Coronary artery (tissue), 2 donors: ENCODE measurements at places on chromosomes 11 and 22.

DNA sequence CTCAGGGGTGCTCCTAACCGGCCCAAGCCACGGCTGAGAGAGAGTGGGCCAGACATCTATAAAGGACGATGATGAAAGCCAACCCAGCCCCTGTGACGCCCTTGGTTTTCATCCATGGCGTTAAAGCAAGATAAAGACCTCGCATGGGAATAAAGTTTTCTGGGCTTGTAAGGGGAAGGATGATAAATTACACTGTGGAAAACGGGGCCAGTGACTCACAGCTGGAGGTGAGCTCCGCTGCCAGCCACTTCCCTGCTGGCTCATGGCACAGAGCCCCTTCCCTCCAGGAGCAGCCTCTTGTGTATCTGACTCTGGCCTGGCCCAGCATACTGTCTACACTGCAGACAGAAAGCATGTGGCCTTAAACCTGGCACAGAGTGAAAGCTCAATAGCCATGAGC, 503.2 kb upstream of the B3GAT1 start:
- no peak for DNase-seq

DNA sequence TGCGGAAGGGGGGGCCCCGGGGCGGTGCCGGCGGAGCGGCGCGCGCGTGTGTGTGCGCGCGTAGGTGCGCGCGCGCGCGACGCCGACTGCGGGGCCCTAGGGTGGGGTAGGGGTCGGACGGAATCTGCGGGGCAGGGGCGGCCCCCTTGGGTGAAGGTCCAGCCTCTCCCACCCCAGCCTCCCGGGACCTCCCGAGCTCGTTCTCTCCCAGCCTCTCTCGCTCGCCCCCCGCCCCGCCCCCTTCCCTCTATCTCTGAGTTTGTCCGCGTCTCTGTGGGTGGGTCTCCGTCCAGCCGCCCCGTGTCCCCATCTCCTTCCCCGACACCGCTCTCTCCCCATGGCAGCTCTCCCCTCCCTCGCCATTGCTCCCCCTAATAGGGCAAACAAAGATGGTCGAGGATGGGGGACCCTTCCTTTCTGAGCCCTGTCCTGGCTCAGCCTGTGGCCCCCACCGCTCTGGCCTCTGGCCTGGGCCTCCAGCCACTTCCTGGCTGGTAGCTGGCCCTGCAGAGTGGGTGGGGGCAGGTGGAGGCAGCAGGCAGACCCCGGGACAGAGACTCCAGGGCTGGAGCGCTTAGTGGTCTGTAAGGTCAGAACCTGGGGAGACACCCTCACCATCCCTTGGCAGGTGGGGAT, 33.0 kb upstream of the PRR5 start:
- DNase-seq, result no peak

DNA sequence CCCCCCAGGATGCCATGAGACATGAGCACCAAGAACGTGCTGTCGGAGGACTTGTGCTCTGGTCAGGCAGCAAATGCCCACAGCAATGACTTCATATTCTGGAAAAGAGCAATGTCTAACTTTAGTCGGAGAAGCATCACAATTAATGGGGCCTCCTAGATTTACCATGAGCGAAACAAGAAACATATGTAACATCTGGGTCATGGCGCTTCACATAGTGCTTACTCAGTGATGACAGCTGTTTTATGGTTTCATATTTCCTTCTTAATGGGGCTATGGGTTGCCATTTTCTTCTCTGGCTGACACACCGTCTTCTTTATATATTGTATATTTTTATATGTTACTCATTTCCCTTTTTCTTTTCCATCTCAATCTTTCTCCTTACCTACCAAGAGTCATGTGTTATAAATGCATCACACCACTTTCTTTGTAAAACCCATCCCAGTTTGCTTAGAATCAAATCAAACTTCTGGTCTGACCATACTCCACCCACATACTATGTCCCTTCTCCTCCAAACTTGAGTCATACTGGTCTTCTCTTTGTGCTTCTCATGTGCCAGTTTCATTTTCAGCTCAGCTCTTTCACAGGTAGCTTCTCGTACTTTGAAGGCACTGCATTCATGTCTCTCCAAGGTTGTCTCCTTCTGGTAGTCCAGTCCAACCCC, 9.4 kb upstream of the CASP12 start:
- DNase-seq, result no peak

GRCh38 chr11:78351979-78352841, 65.4 kb downstream of the GAB2 start:
- DNase-seq, result no peak

DNA sequence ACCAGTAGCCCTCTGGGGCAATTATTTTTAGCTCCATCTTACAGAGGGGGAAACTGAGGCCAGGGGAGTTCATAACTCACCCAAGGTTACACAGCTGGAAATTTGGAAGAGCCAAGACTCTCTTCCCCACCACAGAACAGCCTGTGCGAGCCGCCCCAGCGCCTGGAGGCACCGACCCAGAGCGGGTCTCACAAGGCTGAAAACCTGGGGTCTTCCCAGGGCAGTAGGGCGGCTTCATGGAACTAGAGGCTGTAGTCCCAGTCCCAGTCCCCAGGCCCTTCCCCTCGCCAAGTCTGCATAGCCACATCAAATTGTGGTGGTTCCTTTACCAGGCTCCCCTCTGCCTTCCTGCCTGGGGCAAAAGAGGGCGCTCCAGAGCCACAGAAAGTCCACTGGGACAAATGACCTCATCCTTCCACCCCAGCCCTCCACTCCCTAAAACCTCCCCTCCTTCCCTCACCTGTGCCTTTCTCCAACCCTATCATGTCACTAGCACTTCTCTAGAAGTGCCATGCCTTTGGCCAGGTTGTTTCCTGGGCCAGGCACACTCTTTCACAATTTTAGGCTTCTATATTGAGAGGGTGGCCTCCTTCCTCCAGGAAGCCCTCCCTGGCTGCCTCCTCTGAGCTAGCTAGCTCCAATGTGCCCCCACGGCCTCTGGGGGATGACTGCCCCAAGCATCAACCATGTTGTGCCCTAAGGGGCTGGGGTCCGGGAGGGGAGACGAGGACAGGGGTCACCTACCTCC, 15.2 kb upstream of the CDC42EP1 start:
- DNase-seq, result no peak

DNA sequence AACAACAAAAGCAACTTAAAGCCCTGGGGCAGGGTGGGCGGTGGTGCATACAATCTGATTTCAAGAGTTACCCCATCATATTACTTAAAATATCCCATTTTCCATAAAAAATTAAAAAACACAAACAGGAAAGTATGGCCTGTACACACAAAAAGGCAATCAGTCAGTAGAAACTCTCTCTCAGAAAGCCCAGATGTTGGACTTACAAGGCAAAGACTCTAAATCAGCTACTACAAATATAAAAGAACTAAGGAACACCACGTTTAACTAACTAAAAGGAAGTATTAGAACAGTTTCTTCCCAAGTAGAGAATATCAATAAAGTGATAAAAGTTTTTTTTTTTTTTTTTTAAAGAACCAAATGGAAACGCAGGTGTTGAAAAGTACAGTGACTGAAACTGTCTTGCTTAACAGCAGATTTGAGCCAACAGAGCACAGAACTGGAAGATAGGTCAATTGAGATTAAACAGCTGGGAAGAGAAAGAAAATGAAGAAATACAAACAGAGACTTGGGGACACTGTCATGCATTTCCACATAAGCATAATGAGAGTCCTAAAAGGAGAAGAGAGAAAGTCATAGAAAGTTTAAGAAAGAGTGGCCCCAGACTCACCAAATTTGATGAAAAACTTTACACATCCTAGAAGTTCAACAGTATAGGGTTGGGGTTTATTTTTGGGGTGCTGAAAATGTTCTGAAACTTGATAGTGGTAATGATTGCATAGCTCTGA, 8.6 kb downstream of the SC5D start:
- no peak for DNase-seq

- DNase-seq, result no peak
Measured at GRCh38 chr11:86222081-86222480, 22.5 kb upstream of the EED start.

DNA sequence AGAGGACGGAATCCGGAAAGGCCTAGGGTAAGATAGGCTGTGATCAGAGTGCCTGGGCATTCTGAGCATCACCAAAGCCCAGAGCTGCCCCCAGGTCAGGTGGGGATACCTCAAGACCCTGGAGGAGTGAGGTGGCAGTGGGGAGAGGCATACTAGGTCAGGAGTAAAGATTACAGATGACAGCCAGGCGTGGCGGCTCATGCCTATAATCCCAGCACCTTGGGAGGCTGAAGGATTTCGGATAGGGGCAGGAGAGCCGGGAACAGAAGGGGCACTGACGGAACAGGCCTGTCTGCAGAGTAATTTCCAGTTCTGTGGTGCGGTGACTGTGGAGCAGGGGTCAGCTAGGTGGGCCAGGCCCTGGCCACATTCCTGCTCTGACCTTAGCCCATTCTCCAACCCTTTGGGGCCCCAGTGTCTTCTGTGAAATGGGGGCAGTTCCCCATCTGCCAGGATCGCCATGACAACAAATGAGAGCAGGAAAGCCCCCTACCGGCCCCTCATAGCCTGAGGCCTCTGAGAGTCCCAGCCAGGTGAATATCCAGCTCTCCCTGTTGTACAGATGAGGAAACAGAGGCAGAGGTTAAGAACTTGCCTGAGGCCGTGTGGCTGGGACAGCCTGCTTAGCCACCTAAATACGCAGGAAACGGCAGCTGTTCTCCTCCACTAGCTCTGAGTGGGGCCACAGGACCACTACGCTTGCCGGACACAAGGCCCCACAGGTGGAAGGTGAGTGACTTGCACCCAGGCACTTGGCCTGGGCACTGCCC, 9.2 kb downstream of the BAD start:
- DNase-seq, result no peak

- DNase-seq, result no peak
Measured at GRCh38 chr22:50074551-50075530, 10.4 kb downstream of the MLC1 start.

- no peak for DNase-seq
Measured at GRCh38 chr11:35262056-35262455, 123.1 kb downstream of the CD44 start.
